Stimulated activated CD4-positive, alpha-beta T cell treated with anti-CD3 and anti-CD28 coated beads, Interleukin-4, amount 100 ng/mL, for 24 hours (primary cell): ENCODE measurements at places on chromosomes 6 and 20.

- DNase-seq: no peak
These were observed 119.4 kb downstream of the SYNDIG1 start for GRCh38 chr20:24588725-24589340.

DNA sequence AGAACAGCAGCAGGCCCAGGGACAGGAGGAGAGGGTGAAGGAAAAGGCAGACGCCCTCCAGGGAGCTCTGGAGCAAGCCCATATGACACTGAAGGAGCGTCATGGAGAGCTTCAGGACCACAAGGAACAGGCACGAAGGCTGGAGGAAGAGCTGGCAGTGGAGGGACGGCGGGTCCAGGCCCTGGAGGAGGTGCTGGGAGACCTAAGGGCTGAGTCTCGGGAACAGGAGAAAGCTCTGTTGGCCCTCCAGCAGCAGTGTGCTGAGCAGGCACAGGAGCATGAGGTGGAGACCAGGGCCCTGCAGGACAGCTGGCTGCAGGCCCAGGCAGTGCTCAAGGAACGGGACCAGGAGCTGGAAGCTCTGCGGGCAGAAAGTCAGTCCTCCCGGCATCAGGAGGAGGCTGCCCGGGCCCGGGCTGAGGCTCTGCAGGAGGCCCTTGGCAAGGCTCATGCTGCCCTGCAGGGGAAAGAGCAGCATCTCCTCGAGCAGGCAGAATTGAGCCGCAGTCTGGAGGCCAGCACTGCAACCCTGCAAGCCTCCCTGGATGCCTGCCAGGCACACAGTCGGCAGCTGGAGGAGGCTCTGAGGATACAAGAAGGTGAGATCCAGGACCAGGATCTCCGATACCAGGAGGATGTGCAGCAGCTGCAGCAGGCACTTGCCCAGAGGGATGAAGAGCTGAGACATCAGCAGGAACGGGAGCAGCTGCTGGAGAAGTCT lies 25.5 kb downstream of the C20orf173 start:
- no peak for DNase-seq

- no peak for DNase-seq
These were observed 233.6 kb downstream of the TTLL2 start for GRCh38 chr6:167558246-167559177.

GRCh38 chr6:9851541-9852380 lies 563.1 kb downstream of the TFAP2A start:
- no peak for DNase-seq

- DNase-seq: no peak
These were observed 631.1 kb upstream of the POU3F2 start for GRCh38 chr6:98203170-98203806.

DNA sequence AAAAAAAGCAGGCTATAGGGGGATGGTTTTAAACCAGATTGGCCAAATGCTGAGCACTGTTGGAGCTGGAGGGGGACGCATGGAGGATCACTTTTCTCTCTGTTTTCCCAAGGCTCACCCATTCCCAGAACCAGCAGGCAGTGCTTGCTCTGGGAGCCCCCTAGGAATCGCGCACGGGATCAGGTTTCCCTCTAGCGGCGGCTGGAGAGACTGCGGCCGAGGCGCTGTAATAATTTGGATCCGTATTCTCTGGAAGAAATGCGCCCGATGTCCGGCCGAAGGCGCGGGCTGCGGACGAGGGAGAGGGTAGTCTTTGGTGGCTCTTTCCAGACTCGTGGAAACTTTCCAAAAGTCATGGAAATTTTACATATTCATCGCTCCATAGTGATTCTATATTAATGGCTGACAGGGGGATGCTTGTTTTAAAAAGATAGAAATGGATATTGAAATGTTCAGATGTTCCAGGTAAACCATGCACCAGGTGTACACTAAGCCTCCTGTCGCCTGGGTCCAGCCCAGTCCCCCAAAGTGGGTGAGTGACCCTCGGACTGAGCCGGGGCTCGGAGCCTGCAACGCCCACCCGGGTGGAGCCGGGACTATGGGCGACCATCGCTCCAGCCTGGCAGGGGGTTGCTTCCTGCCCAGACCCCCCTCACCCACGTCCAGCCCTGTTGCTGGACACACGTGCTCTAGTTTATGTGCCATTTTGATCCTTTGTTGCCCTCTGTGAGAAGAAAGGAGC lies 78.7 kb upstream of the PHACTR3 start:
- DNase-seq: peak; percentile 9

DNA sequence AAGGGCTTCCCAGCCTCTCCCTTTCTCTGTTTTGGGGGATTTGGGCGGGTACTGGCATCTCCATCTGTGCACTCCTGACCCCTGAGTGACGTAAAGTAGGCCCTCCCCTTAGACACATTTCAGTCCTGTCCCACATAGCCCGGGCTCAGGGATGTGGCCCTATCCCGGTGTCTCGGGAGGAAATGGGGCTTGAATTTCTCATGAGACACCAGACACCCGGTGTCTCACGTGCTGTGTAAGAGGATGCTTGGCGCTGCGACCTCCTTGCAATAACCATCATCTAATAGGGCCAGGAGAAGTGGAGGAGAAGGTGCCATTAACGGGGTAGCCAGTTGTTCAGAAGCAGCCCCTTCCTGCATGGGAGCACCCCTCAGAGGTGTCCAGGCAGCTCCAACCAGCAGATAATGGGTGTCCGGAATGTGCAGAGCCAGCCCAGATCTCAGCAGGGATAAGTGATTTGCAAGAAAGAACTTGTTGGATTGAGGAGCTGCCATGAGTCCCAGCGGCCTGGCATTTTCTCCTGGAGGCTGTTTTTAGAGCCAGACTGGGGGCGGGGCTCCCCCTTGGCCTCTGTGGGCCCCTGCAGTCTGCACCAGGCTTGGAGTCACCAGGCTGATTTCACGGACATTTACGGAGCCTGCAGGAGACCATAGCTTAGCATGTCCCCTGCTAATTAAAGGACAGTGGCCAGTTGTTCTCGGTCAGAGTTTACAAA lies 372.0 kb downstream of the PREX1 start:
- no peak for DNase-seq
